ENCODE measurements at places on chromosomes 7 and 10. TPM values are rescaled to one million over a fixed set of nuclear protein-coding genes. Genes with fewer than 3 reads are reported as not detected.

DNA sequence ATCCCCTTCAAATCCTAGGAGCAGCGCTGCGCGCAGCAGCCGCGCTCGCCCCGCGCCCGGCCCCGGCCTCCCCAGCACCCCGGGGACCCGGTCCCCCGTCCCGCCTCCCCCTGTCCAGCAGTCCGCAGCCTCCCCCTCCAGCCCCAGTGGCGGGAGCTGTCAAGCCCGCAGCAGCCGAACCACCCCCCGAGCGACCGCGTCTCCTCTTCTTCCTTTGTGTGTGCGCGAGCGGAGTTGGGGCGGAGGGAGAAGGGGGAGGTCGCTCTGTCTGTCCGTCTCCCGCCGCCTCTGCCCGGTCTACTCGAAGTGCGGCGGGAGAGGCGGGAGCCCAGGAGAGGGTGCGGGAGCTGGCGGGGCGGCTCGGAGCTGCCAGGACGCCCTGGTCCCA is 375 bp upstream of the CHN2 start:
- peak; percentile 42 for DNase-seq

The PNLIPRP2 gene
- not detected for polyA plus RNA-seq

The ELOVL3 gene
- 0.10 TPM for polyA plus RNA-seq

DNA sequence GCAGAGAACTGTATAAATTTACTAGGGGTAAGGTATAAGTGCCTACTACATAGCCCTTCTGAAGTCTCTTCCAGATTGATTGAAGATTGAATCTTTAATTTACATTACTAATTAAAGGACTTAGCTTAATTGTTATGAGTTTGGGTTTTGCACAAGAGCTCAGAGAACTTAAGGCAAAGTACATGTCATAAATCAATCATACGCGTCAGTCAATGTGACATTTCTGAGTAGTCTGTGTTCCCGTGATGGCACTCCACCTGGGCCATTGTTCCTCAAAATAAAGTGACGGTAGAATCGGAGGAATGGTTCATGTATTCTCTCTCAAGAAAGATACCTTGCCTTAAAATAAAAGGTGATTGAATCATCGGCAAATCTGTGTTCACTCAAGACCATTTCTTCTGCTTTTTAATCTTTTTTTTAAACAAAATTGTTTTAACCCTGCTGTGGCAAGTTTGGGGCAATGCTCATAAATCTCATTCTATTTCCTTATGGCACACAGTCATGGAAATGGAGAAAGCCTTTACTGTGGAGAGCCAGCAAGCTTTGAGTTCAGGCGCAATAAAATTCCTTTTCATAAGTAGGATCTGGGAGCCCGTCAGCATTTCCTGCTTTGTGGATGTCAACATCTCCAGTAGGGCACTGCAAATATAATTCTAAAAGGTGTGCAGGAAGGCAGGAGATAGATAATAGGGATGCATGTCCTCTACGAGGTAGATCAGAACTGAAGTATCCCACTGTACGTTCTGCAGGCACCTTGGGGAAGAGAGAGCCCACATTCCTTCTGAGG is 427.4 kb downstream of the GATA3 start:
- no peak for DNase-seq

DNA sequence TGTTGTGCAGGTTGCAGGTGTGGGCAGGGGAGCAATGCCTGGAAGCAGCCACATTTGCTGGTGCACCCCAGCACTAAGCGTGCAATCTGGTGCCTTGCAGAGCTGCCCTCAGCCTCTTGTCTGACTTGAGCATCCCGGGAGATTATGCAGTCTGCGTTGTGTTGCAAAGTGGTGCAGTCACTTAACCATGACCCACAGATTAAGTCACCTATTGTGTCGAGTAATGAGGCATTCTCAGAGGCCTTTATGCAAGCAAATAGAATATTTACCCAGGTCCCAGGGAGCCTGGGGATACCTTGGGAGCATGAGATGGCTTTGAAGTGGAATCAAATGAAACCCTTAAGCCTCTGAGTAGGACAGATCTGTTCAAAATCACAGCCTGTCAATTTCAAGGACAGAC is 529.0 kb downstream of the TYW1 start:
- no peak for DNase-seq

GRCh38 chr10:9766762-9767161 is 1250.9 kb upstream of the CELF2 start:
- DNase-seq: no peak

The POLD2 gene
- polyA plus RNA-seq: 198 TPM

- peak; percentile 41 for DNase-seq
Measured at GRCh38 chr7:141072548-141073172, 1.2 kb upstream of the TMEM178B start.

The CABCOCO1 gene
- polyA plus RNA-seq: 1.5 TPM

GRCh38 chr7:99083068-99083651 is 60.7 kb downstream of the SMURF1 start:
- DNase-seq: peak; percentile 38

- no peak for DNase-seq
Measured at GRCh38 chr10:129637846-129638245, 170.8 kb downstream of the MGMT start.

DNA sequence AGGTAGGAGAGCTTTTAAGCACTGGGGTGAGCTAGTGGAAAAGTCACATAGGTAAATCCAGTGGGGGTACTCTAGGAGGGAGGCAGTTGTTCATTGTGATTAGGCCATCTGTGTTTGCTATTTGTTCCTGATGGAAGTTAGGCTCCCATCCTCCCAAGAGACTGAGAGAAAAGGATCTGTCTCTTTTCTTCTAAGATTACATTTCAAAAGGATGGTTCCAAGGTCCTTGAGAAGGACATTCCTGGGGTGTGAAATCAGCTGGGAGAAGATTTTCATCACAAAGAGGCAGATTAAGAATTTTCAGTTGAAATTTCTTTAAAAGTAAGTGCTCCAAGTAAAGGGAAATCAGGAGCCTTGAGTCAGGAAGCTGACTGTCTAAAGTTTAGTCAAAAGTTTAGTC is 210.8 kb upstream of the CSTF2T start:
- no peak for DNase-seq

- DNase-seq: no peak
Measured at GRCh38 chr10:105358911-105359310, 717.8 kb downstream of the SORCS3 start.

DNA sequence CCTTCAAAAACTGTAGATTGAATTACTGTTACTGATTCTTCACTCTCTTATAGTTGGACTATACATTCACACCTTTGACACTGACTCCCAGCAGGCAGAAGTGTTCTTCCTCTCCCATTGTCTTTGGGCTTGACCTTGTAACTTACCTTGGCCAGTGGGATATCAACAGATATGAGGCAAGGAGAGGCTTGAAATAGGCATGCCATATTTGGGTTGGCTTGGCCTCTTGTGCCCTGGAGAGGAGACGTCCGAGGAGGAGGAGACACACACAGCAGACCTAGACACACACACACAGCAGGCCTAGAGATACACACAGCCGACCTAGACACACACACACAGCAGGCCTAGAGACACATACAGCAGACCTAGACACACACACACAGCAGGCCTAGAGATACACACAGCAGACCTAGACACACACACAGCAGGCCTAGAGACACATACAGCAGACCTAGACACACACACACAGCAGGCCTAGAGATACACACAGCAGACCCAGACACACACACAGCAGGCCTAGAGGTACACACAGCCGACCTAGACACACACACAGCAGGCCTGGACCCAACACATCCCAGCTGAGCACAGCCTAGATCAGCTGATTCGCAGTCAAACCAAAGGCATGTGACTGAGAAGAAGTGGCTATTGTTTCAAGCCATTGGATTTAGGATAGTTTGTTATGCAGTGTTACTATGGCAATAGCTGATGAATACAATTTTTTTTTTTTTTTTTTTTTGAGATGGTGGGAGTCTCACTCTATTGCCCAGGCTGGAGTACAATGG is 12.5 kb upstream of the GNA12 start:
- peak; percentile 61 for DNase-seq

GRCh38 chr10:106436123-106436715 is 728.3 kb downstream of the SORCS1 start:
- DNase-seq: no peak

- DNase-seq: peak; percentile 94
Measured at GRCh38 chr10:15168291-15168785, at the start of gene NMT2. Gene NMT2, minus strand, starts transcription at chr10:15168693. Its CDS starts 81 bp downstream, at chr10:15168612.
